ENCODE measurements at places on chromosomes 5 and 9.

GRCh38 chr5:142719836-142720370 lies 34.0 kb upstream of the FGF1 start:
- DNase-seq = no peak

DNA sequence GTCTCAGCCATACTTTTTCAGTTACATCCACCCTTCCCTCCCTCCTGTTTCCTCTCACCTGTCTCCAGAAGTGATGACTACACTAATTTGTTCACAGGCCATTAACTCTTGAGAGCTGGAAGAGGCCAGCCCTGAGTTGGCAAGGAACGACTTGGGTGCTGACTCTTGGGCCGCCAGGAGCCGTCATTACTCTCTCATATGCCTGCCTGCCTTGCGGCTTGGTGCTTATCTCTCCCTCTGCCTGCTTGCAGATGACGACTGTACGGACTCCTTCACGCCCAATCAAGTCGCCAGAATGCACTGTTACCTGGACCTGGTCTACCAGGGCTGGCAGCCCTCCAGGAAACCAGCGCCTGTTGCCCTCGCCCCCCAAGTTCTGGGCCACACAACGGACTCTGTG lies 66.1 kb downstream of the PAPPA start:
- no peak for DNase-seq

GRCh38 chr5:42994246-42994554 lies 45.9 kb downstream of the ANXA2R start:
- DNase-seq = no peak

GRCh38 chr5:77606279-77606678 lies 32.2 kb downstream of the OTP start:
- no peak for DNase-seq

- no peak for DNase-seq
Measured at GRCh38 chr9:85248514-85249312, 493.0 kb downstream of the AGTPBP1 start.

GRCh38 chr5:133698259-133698554 lies 85.9 kb upstream of the FSTL4 start:
- no peak for DNase-seq

DNA sequence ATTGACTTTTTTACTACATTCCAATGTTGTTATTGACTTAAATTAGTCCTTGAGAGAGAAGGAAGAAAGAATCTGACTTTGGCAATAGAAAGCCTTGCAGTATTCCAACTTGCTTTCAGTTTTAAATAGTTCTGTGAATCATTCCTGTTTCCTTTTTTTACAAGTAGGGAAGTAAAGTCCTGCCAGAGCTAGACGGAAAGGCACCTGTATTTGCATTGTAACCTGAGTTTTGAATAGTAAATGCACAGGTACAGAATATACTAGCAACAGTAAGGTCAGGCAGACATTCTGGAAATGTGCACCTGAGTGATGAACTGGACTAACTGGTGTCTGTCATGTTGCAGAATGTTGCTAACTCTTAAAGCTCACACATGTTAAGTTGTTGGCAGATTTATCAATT lies 100.9 kb downstream of the PRKACG start:
- DNase-seq = no peak

- no peak for DNase-seq
Measured at GRCh38 chr5:33321026-33321425, 119.7 kb upstream of the TARS1 start.

GRCh38 chr5:61414806-61415205 lies 82.7 kb downstream of the ZSWIM6 start:
- no peak for DNase-seq

- DNase-seq = no peak
Measured at GRCh38 chr9:107933097-107933496, 443.5 kb upstream of the KLF4 start.

GRCh38 chr5:170557314-170557713 lies 53.5 kb downstream of the KCNIP1 start:
- DNase-seq = no peak

GRCh38 chr9:89154651-89155336 lies 23.8 kb downstream of the SHC3 start:
- DNase-seq = peak; percentile 49

DNA sequence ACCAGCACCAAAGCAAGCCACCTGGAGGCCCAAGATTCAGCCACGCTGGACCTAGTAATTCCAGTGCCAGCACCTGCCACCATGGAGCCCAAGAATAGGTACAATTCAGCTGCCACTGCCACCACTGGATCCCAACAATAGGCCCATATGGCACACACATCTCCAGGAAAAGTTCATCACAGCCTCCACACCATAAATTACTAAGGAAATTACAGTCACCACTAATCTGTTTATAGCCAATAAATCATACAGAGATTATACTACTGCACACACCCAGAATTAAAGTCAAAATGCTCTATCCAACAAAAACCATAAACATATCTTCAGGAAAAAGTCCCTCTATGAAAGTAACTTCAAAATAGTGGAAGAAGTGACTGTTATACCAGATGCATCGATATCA lies 242.8 kb downstream of the SPATA31D1 start:
- DNase-seq = no peak

- DNase-seq = no peak
Measured at GRCh38 chr5:9337928-9338595, 207.8 kb downstream of the SEMA5A start.

DNA sequence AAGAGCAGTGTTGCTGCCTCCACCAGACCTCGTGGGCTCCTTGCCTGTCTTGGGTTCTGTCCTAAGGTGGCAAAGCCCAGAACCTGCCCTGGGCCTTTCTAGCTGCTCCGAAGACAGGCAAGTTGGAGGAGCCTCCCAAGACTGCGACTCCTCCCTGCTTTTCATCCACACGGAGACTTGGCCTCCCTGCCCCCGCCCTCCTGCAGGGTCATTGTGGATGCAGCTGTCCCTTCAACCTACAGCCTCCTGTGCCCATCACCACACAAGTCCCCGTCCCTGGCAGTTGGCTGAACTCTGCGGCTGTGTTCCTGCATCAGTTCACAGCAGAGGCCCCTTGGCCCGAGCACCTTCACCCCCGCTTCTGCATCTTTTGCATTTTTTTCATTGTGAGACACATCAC lies 59.2 kb downstream of the WNK2 start:
- no peak for DNase-seq

DNA sequence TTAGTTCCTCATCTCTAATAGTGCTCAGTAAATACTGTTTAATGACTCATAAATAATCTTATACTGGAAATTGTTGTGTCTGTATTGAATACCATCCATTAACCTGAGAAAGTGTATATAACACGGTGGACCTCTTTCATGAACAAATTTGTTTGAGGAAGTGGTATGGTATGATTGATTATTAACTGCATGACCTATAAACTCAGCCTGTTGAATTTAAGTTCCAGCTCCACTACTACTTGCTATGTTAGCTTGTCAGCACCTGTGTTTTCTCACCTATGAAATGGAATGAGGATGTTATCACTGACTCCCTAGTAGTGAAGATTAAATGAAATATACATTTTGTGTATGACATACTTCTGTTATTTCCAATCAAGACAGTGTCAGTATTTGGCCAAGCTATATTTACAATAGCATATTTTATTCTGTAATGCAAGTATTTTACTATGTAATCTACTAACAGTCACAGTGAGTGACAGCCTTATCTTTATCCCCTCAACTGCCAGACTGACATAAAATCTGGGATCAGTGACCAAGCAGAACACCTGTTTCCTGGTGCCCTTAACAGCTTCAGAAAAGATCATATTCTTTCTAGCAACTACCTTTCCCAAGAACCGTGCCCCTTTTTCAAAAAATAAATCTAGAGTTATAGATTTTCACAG lies 77.3 kb upstream of the ITGA1 start:
- no peak for DNase-seq

GRCh38 chr5:2602451-2603271 lies 148.8 kb downstream of the IRX2 start:
- no peak for DNase-seq

- no peak for DNase-seq
Measured at GRCh38 chr5:27140831-27141230, 102.4 kb upstream of the CDH9 start.

DNA sequence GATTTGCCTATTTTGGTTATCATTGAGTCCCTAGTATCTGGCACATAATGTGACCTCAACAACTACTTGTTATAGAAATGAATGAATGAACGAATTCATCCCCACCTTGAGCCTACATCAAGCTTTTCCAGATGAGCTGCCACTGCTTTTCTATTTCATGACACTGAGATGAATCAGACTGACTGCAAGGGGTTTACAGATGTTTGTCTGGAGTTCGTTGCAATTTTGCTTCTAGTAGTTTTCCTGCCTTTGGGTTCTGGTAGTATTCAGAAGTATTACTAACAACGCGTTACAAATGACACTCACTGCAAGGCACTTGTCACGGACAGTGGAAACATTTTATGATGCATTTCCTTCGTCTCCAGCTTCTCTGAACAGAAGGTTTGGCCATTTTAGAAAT lies 222.3 kb downstream of the CD180 start:
- DNase-seq = no peak

- no peak for DNase-seq
Measured at GRCh38 chr5:79793722-79794121, 104.1 kb downstream of the CMYA5 start.

GRCh38 chr9:114894609-114895433 lies 35.6 kb downstream of the TNFSF8 start:
- peak; percentile 55 for DNase-seq

GRCh38 chr9:132797861-132798659 lies 80.0 kb downstream of the AK8 start:
- DNase-seq = no peak

DNA sequence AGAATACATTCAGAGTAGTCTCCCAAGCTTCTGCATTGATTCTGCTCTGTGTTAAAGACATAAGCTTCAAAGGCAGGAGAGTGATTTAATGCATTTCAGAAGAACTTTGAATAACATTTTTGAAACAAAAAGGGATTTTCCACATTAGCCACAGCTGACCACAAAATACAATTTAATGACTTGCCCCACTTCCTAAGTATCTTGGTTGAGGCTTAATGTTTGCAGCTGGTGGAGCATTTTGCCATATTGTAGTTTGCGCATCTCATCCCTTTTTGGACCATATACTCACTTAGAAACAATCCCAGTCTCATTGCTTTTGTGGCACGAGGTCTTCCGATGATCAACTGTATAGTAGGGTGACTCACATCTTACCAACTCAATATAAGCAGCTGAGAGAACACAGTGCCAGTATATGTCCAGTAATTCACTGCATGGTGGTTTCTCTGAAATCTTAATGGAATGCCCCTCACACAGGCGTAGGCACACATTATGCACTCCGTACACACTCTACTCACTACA lies 455.8 kb upstream of the PTGER4 start:
- DNase-seq = peak; percentile 6

- DNase-seq = no peak
Measured at GRCh38 chr9:86943201-86944113, 3.8 kb downstream of the GAS1 start.

GRCh38 chr9:91415290-91415689 lies 8.3 kb downstream of the NFIL3 start:
- DNase-seq = no peak

- DNase-seq = no peak
Measured at GRCh38 chr9:120905315-120906164, 21.1 kb downstream of the TRAF1 start.

DNA sequence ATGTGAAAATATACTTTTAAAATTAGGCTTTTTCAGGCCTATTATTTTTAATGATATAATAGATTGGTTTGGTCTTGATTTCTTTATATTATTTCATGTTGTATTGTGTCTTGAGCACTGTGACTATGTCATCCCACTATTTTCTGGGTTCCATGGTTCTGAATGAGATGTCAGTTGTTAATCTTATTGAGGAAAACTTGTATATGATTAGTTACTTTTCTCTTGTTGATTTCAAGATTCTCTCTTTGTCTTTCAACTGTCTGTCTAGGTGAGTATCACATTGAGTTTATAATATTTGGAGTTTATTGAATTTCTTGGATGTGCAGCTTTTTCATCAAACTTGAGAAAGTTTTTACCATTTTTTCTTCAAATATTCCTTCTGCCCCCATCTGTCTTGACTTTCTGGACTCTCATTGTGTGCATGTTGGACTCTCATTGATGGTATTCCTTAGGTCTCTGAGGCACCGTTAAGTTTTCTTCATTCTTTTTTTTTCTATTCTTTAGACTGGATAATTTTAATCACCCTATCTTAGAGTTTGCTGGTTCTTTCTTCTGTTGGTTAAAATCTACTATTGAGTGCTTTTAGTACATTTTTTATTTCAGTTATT lies 175.8 kb downstream of the TMEM167A start:
- DNase-seq = no peak

- DNase-seq = peak; percentile 45
Measured at GRCh38 chr5:64767959-64768357, 533 bp downstream of the SREK1IP1 start.

DNA sequence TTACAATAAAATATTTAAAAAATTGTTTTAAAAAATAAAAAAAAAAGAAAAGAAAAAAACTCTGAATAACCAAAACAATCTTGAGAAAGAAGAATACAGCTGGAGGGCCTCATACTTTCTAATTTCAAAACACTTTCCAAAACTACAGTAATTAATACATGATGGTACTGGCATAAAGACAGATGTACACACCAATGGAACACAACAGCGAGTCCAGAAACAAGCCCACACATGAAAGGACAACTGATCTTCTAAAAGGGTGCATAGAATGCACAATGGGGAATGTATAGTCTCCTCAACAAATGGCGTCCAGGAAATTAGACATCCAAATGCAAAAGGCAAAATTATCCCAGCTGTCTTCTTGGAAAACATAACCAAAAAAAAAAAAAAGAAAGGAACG lies 99.6 kb downstream of the LURAP1L start:
- DNase-seq = no peak
